ENCODE measurements at places on chromosomes 12 and 14. TPM values are rescaled to one million over a fixed set of nuclear protein-coding genes. Genes with fewer than 3 reads are reported as not detected.

The KRT82 gene
- total RNA-seq = not detected

The IKBIP gene
- 9.7 TPM for total RNA-seq

The DEGS2 gene
- total RNA-seq = 149 TPM

The PTCSC3 gene
- total RNA-seq = not detected

The AICDA gene
- 2.2 TPM for total RNA-seq

The TCP11L2 gene
- total RNA-seq = 48.9 TPM

The RIN3 gene
- total RNA-seq = 33.7 TPM

The SERPINA4 gene
- total RNA-seq = 133 TPM

The AVPR1A gene
- total RNA-seq = 0.98 TPM

The FAM90A1 gene
- total RNA-seq = 0.29 TPM

The AKAP3 gene
- total RNA-seq = 1.0 TPM

The EIF2S3B gene
- total RNA-seq = 2.6 TPM

The NKX2-1 gene
- total RNA-seq = 0.26 TPM

The NOXRED1 gene
- total RNA-seq = 0.37 TPM

The TROAP gene
- total RNA-seq = 2.0 TPM

The OR6C2 gene
- total RNA-seq = not detected

The OASL gene
- total RNA-seq = 3.1 TPM

The NEUROD4 gene
- total RNA-seq = not detected

The CIROP gene
- not detected for total RNA-seq

The EPYC gene
- total RNA-seq = not detected

The RACGAP1 gene
- total RNA-seq = 16.6 TPM

The APEX1 gene
- 129 TPM for total RNA-seq

The SMCO3 gene
- total RNA-seq = 0.46 TPM

The BCL11B gene
- total RNA-seq = 7.9 TPM

The DAO gene
- not detected for total RNA-seq

The GARIN6 gene
- not detected for total RNA-seq

The HOXC5 gene
- total RNA-seq = not detected

The ALG10 gene
- total RNA-seq = 11.3 TPM

The PPTC7 gene
- total RNA-seq = 18.2 TPM

The GLRX5 gene
- 38.6 TPM for total RNA-seq

The YAF2 gene
- total RNA-seq = 23.8 TPM

The KLRC1 gene
- 0.95 TPM for total RNA-seq

The TGM1 gene
- total RNA-seq = 3.0 TPM

The GLT1D1 gene
- 3.3 TPM for total RNA-seq

The SLC24A4 gene
- total RNA-seq = 1.8 TPM

The CSAD gene
- total RNA-seq = 44.3 TPM

The ADGRD1 gene
- 96.1 TPM for total RNA-seq
